HFFc6 (cell line): ENCODE measurements at places on chromosomes 5 and 9. TPM values are rescaled to one million over a fixed set of nuclear protein-coding genes. Genes with fewer than 3 reads are reported as not detected.
A peak's percentile ranks its signal among the peaks of the same experiment; 100 is the strongest.

DNA sequence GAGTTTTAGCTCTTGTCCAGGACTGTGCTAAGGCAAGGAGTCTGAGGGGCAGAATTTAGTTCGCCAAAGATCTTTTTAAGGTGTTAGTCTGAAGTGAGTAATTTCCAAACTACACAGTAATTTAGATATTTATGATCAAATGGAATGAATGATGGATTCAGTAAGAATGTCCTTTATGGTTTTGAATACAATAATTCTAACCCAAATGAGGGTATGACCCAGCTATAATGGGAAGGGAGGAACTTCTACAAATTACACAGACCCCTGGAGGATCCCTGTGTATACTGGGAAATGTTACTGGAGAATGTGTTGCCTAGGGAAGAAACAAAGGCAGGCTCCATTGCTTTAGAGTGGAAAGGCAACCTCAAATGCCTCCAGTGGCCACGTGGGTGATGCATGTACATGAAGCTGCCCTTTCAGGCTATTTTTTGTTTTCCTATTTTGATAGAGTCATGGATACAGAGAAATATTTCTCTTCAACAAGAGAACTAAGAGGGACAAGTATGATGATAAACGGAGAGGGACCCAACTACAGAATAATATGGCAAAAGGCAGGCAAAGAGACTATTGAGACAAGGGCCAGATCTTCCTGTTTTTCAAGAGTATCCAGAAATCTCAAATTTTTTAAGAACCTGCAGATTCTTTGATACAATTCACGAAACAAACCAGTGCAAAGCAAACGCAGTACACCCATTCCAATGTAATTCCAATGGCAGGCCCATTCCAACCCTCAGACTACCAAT, 25.4 kb downstream of the SLC1A3 start:
- no peaks in the 10 kb centered on the region for H3K4me1 ChIP-seq
- H3K36me3 ChIP-seq, result no peaks in the 10 kb centered on the region
- DNase-seq, result no peak
- peaks cover 16% of the 10 kb centered on the region for H3K27me3 ChIP-seq
- H3K27ac ChIP-seq, result no peak overlapping the region

- no peak overlapping the region for H3K27ac ChIP-seq
- H3K27me3 ChIP-seq, result peaks cover 18% of the 10 kb centered on the region
- H3K36me3 ChIP-seq, result no peaks in the 10 kb centered on the region
- DNase-seq, result no peak
- no peaks in the 10 kb centered on the region; the same call in 1 of the 2 replicates for H3K4me1 ChIP-seq
Observed at GRCh38 chr9:91897201-91897600, 52.8 kb downstream of the ROR2 start.

DNA sequence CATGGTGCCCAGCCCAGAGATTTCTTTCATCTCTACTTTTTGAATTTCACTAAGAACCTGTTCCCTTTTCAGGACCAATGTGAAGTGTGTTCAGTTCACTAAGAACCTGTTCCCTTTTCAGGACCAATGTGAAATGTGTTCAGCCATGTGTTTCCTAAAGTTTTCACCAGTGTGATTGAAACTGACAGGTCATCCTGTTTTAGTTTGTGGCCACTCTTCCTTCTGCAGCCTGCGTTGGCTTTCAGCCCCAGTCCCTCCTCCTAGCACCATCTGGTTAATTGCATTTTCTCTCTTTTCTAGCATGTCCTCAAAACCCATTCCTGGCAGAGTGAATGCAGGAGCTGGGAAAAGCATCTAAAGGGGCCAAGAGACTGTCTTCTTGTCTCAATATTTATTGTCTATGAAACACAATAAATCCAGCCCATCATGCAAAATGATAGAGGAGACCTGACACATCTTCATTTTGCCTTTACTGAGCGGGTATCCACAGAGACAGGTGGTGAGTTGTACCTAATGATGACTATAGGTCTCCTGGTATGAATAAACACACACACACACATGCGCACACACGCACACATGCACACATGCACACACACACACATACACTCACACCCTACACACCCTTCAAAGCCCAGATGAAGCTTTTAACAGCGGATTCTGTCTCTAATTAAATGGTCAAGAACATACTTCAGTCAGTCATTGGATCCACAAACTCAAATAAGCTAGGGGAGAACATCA, 6.1 kb upstream of the PANK3 start:
- no peaks in the 10 kb centered on the region for H3K36me3 ChIP-seq
- peaks cover 15% of the 10 kb centered on the region for H3K27me3 ChIP-seq
- H3K27ac ChIP-seq, result no peak overlapping the region
- H3K4me3 ChIP-seq, result no peak overlapping the region

DNA sequence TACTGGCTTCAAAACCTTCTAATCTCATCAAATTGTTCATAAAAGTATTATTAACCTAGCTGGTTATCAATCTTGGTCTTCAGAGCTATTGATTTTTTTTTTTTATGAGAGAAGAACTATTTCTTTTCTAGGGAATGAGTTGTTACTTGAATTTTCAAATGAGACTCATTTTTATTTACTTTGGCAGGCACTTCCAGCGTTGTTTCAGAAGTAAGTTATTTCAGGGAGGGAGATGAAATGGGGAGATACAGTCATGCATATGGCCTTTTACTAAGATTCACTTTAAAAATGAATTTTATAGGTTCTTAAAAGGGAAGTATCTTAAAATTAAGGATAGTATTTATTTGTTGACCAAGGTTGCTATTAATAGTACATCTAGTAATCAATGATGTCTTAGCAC, 129.6 kb downstream of the IZUMO3 start:
- H3K27me3 ChIP-seq, result no peaks in the 10 kb centered on the region
- H3K36me3 ChIP-seq, result no peaks in the 10 kb centered on the region
- H3K4me3 ChIP-seq, result no peak overlapping the region
- H3K27ac ChIP-seq, result no peak overlapping the region

DNA sequence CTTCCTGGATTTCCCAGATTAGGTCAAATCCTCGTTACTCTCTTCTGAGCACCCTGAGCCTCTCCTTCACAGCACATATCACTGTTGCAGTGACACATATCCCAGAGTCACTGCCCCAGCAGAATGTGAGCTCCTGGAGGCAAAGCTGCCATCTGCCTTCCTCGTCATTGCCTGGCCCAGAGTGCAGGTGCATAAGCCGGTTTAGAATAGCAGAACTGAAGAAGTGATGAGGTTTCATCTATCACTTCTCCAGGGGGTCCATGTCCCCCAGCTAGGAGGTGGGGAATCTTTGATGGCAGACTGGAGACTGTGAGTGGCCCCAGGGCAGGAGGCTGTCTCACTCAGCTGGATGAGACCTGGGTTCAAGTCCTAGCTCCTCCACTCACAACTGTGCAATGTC, 25.8 kb downstream of the NIPAL4 start:
- H3K27me3 ChIP-seq, result peaks cover 3% of the 10 kb centered on the region
- no peak overlapping the region for H3K4me3 ChIP-seq
- peaks cover 33% of the 10 kb centered on the region for H3K36me3 ChIP-seq
- no peak for DNase-seq
- H3K27ac ChIP-seq, result peak overlapping the region; percentile 25; the same call in 1 of the 2 replicates

GRCh38 chr9:30723656-30724055, 1660.8 kb upstream of the ACO1 start:
- no peak overlapping the region for H3K27ac ChIP-seq
- no peak overlapping the region for H3K4me3 ChIP-seq
- no peaks in the 10 kb centered on the region for H3K36me3 ChIP-seq
- no peaks in the 10 kb centered on the region for H3K27me3 ChIP-seq
- DNase-seq, result no peak

DNA sequence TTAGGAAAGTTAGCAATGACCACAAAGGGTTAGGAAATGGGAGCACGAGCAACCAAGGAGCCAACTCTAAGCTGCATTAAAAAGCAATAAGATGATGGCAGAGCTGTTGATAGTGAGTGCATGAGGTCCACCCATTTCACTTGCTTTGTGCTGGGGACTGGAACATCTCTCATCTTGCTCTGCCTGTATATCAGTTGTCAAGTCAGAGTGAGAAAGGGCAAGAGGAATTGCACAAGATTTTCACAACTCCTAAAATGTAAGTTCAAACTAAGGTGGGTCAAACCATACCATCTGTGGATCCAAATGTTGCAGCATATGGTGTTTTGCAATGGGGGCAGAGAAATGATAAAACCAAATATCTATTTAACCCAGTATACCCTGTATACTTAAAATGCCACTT, 2.8 kb upstream of the ESM1 start:
- H3K27me3 ChIP-seq, result no peaks in the 10 kb centered on the region
- no peak overlapping the region for H3K4me3 ChIP-seq
- no peak for DNase-seq
- H3K4me1 ChIP-seq, result peaks cover 90% of the 10 kb centered on the region
- H3K36me3 ChIP-seq, result no peaks in the 10 kb centered on the region

DNA sequence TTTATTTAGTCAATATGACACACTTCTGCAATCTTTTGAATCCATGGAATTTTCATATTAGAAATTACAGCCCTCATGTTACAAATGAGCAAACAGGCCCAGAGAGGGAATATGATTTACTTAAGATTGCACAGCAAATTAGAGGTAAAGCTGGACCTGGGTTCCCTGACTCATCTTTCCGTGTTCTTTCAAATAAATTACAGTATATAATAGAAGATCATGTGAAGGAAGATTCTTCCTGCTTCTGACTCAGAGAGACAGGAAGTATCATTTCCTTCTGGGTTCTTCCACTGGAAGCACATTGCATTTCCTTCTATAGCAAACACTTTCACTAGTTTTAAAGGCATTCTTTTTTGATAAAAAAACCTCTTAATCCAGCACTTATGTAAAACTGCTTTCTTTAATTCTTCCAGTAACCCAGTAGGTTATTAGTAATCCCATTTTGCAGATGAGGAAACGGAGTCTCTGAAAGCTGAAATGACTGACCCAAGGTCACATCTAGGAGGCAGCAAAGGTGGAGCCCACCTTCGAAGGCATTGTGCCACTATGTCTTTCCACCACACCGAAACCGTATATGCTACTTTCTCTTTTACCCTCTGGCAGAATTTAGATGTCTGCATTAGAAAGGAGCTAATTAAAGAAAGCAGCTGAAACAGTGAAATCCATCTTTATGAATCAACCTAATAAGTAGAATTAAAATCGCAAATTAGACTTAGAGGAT, 566.7 kb upstream of the KLF4 start:
- H3K27ac ChIP-seq, result peak overlapping the region; percentile 74
- peak; percentile 57 for DNase-seq
- no peaks in the 10 kb centered on the region for H3K36me3 ChIP-seq
- peak overlapping the region; percentile 73 for H3K4me3 ChIP-seq

DNA sequence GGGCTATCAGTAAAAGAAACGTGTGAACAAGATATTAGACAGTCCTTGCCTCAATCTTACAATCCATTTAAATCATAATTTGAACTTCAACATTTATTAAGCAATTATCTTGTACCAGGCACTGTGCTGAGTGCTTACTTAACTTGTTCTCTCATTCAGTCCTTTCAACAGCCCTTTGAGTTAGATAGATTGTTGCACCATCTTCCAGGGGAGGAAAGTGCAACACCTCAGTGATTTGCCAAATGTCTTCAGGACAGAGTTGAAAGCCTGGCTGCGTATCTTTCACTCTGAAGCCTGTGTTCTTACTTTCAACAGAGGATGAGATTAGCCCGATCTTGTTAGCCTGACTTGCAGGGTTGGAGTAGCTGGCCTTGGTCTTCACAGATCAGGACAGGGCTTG, 34.2 kb upstream of the SUB1 start:
- H3K27ac ChIP-seq, result no peak overlapping the region
- DNase-seq, result no peak
- H3K36me3 ChIP-seq, result no peaks in the 10 kb centered on the region

DNA sequence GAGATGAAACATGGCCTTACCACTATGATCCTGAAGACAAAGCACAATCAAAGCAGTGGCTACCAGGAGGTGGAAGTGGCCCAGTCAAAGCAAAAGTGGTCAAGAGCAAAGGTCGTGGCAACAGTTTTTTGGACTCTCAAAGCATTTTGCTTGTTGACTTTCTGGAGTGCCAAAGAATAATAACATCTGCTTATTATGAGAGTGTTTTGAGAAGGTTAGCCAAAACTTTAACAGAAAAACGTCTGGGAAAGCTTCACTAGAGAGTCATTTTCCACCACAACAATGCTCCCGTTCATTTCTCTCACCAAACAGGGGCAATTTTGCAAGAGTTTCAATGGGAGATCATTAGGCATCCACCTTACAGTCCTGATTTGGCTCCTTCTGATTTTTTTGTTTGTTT, 33.6 kb upstream of the MAMDC2 start:
- no peak overlapping the region for H3K4me3 ChIP-seq
- H3K4me1 ChIP-seq, result peaks cover 45% of the 10 kb centered on the region

DNA sequence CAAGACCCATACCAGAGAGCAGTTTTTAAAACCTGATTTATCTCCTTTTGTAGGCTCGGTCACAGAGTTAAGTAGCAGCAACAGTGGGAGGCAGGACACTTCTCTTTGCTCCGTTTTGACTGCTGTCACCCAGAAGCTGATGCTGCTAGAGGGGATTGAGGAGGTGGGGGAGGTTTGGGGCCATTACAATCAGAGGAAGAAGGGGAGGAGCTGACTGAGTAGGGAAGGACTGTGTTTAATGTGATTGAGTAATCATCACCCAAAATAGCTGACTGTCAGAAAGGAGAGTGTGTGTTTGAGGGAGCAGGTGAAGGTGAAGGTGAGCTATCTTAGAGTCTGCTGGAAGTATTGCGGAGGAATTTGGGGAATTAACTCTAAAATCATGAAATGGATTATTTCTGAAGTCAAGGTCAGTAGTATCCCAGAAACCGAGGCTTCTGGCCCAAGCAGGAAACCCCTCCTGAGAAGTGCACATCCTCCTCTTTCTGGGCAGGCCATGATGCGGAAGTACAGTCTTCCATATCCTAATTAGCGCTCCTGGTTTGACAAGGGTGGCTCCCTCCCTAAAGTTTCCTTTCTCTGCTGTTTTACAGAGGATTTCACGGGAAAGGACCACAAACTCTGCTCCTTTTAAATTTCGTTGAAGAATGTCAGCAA, 214.9 kb downstream of the PLK2 start:
- H3K4me3 ChIP-seq, result no peak overlapping the region
- peaks cover 55% of the 10 kb centered on the region for H3K4me1 ChIP-seq
- no peaks in the 10 kb centered on the region for H3K36me3 ChIP-seq
- no peak for DNase-seq
- no peaks in the 10 kb centered on the region for H3K27me3 ChIP-seq

WHRN gene
- 3.5 to 3.7 TPM (median 3.6 TPM) in 3 replicates for total RNA-seq

DAB2IP gene
- total RNA-seq, result 24.4 to 25.7 TPM (median 24.6 TPM) in 3 replicates

PRSS3 gene
- 20.2 to 41.3 TPM (median 29.5 TPM) in 3 replicates for total RNA-seq

KIAA0825 gene
- 1.7 to 3.1 TPM (median 2.9 TPM) in 3 replicates for total RNA-seq

GFPT2 gene
- total RNA-seq, result 0.54 and 3.9 TPM in 2 replicates

IFNA13 gene
- total RNA-seq, result not detected in 3 replicates

CHSY3 gene
- 0.07 to 0.18 TPM in 2 of 3 replicates, not detected in the other for total RNA-seq
